ENCODE measurements at places on chromosomes 3 and 15.

DNA sequence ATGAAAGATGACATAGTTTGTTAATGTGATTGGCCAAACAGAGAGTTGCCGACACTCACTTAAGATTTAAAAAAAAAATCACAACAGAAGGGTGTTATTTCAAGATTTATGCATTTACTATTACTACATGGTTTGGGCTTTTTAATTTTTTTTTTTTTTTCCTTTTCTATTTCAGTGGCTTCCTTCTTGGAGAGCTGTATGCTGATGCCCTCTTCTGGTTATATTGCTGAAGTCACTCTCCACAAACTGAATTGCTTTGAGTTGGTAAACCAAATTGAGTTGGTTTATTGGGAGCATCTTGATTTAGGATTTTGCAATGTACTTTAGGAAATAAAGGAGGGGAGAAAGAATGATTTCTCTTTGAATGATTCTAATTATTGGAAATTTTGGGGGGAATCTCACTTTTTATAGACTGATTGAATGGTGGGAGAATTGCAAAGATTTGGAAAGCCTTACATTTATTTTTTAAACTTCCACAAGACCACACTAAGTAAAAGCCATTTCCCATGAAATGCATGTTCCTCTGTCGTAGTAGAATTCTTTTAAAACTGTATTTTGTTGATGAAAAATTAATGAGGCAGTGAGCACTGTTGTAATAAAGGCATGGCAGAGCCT, 186.6 kb upstream of the FEZF2 start:
- no peak for DNase-seq

DNA sequence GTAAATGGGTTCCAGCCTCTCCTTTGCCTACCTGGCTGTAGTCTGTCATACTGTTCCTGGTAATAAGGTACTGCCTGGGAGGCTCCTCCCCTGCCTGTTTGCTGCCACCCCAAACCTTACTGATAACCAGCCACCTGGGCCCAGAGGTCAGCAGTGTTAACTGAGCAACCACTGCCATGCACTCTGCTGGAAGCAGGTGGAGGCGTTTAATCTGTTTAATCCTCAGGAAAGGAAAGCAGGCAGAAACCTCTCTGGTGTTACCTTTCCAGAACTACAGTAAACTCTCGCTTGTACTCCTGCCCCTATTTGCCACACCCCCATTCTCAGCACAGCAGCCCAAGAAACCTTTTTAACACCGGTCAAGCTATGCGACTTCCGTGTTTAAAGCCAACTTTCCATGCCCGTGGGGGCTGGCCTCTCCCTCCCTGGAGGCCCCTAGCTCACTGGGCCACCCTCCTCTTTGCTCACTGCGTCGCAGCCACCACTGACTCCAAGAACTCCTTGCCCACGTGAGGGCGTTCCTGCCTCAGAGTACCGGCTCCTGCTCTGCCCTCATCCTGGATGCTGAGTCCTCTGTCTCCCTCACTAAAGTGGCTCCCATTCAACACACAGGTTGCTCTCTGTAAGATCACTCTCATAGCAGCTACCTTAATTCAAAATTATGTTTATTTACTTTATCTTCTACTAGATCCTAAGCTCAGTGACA, 8.3 kb downstream of the BDH1 start:
- no peak for DNase-seq

DNA sequence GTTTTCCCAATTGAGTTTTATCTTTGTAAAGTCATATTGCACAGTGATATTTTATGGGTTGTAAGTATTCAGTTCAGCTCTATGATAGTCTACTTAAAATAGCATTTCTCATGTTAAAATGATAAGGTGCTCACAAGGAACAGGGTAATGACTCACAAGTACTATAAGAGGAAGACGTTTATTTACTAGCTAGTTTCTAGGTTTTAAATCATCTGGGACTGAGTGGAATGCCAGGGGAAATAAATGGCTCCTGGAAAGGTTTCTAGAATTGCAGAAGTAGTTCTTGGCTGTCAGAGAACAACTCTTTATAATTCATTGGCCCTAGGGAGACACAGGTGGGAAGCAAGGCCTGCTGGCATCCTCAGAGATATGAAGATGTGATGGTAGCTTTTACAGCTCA, 112.8 kb downstream of the CHDH start:
- no peak for DNase-seq

GRCh38 chr3:149554826-149555225, 80.3 kb downstream of the TM4SF4 start:
- peak; percentile 40 for DNase-seq

- DNase-seq, result no peak
These were observed 130.3 kb upstream of the ZPLD1 start for GRCh38 chr3:102304550-102304949.

GRCh38 chr3:42631620-42632019, 21.9 kb upstream of the ZBTB47 start:
- no peak for DNase-seq

GRCh38 chr3:83514130-83514914, 1444.5 kb upstream of the CADM2 start:
- DNase-seq, result no peak

DNA sequence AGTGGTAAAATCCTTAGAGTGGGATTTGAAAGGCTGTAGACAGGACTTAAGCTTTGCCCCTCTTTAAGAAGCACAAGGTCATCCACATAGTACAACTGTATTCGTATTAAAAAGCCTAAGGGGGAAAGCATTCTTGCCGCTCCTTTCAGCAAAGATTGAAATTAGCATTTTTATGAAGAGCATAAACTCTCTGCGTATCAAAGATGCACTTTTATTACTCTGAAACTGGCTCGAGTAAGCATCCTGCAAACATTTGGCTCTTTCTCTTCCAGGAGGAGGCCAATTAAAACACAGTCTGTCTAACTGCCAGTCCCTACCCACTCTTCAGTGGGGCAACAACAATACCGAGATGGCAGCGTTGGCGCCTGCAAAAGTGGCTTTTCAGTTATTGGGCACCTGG, 192.5 kb upstream of the TPRG1 start:
- peak; percentile 40 for DNase-seq

DNA sequence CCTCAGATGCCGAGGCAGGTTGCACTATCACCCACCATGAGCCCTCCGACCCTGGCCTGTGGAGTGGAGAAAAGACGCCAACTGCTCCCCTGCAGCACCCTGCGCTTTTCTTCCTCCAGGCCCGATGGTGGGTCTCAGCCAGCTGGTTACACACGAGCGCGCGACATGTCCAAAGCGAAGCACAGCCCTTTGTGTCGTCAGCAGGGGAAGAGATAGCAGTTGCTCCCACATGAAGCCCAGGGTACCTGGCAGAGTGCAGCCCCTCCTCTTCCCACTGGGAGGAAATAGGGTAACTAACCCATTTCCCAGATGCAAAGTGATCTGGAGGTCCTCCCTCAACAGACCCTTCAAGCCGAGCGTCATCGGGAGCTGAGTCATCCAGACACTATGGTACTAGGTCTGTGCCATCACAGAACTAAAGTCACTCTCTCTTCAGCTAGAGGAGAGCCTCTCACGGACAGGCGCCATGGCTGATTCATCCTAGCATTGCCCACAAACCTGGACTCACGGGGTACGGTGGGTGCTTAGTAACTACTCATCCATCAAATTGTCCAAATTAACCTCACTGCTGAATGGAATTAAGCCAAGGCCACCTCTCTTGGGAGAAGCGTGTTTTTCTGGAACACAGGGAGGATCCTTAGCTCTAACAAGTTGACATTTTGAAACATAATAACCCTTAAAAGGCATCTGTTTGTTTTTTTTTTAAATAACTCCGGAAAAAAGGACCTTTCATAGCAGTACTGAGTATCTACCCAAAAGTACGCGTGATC, 45.2 kb upstream of the BDH1 start:
- no peak for DNase-seq

DNA sequence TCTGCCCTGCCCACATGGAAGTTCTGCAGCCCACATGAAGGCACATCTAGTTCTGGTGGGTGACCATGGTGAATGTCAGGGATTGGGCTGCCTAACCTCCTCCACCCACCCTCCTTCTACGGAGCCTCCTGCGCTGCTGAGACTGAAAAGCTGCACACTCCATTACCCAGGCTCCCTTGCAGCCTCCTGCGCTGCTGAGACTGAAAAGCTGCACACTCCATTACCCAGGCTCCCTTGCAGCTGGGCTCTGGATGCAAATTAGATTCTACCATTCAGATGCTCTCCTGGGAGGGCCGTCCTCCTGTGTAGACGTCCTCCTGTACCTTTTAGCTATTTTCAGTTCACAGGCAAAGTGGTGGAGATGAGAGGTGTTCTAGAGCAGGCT, 32.1 kb downstream of the POMGNT2 start:
- DNase-seq, result no peak

- no peak for DNase-seq
These were observed 31.5 kb upstream of the SLC6A6 start for GRCh38 chr3:14370720-14371572.

Data from DMS153 (cell line).